ENCODE measurements at places on chromosomes 11 and 22. TPM values are rescaled to one million over a fixed set of nuclear protein-coding genes. Genes with fewer than 3 reads are reported as not detected.

DNA sequence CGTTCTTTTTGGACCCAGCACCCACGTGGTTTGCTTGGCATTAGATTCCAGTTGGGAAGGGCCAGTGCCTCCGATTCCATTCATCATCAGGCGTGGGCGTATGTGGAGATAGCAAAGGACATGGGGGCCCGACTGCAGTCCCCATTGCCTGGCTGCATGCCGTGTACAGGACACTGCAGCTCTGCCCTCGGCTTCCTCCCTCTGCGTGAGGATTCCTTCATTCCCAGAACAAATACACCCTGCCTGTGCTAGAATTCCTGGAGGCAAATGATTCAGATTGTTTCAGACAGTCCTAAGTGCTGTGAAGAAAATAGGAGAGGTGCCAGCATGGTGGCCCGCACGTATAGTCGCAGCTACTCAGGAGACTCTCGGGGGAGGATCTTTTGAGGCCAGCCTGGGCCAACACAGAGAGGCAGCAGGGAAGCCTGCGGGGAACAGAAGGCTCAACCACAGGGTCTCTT, 15.4 kb downstream of the DERL3 start:
- DNase-seq: peak; percentile 15

- DNase-seq: no peak
Observed at GRCh38 chr11:45650166-45651095, 15.0 kb downstream of the CHST1 start.

- DNase-seq: no peak
Observed at GRCh38 chr11:60945295-60945667, 6.7 kb downstream of the SLC15A3 start.

DNA sequence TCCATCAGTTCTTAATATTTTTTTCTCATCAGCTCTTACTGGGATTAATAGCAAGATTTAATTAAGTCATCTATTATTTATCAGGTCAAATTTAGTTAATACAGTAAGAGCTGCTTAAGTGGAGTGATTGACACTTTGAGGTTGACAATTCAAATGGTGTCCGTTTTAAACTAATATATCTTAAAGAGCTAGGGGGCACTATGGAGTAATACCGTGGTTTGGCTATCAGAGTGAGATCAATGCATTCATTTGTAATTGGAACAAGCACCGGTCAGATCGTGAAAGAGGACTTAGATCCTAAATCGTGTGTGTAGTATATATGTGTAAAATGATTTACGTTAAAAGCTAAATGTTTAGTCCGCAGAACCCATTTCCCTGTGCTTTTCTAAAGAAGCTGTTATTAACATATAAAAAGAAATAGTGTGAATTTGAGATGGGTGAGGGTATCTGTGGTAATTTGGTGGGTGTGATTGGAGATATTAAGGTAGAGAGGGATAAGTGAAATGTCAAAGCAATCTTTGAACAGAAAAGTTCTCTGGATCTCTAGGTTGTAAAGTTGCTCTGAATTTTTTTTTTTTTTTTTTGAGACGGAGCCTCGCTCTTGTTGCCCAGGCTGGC, 2.3 kb downstream of the SIK2 start:
- DNase-seq: no peak

GRCh38 chr22:49993649-49994360, 18.8 kb downstream of the IL17REL start:
- peak; percentile 33 for DNase-seq

- no peak for DNase-seq
Observed at GRCh38 chr11:132187386-132187785, 817.0 kb downstream of the NTM start.

DNA sequence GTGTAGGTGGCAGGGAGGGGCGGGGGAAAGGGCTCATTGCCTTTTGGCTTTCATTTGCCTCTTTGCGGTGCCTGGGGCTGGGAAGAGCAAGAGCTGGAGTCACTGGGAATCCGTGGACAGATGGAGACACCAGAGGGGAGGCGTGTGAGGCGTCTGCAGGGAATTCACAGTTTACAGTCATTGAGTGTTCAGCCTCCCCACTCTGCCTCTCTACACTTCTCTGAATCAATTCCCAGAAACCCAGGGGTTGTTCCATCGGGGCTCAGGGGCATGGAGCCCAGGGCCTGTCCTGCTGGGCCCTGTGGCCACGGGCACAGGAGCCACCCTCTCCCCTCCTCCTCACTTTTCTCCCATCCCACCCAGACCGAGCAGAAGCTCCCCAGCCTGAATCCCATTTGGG, 160.5 kb upstream of the NAV2 start:
- no peak for DNase-seq

GRCh38 chr22:40238425-40239344, 61.0 kb downstream of the TNRC6B start:
- no peak for DNase-seq

DNA sequence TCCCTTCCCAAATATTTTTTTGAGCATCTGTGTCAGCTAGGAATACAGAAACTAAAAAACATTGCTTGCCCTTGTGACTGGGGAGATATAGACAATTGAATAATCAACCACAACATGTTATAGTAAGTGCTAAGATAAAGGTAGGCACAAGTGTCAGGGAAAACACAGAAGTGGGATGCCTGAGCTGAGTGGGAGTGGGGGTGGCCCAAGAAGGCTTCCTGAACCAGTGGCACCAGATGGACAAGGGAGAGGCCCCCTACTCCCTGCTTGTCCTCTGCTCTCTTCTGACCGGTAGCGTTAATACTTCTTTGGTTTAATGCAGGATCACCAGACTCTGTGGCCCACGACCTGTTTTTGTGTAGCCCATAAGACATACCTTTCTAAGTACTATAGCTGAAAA, 48.8 kb downstream of the PACS1 start:
- DNase-seq: no peak

GRCh38 chr11:77106321-77106720, 3.7 kb downstream of the OMP start:
- no peak for DNase-seq

DNA sequence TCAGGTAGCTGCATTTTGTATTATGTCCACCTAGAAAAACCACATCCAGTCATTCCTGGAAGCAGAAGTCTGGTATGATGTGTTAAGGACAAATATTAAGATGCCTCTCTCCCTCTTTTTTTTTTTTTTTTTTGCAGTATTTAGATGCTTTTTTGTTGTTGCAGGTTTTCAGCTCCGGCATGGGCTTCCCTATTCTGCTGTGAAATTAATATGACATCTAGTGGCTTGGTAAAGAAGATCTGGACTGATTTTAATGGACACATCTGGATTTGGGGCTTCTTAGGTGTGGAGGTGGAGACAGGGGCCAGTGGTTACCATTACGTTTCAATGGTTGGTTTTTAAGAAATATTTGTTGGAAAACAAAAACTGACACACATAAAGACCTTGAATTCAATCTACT, 47.5 kb upstream of the RASSF10 start:
- no peak for DNase-seq

DNA sequence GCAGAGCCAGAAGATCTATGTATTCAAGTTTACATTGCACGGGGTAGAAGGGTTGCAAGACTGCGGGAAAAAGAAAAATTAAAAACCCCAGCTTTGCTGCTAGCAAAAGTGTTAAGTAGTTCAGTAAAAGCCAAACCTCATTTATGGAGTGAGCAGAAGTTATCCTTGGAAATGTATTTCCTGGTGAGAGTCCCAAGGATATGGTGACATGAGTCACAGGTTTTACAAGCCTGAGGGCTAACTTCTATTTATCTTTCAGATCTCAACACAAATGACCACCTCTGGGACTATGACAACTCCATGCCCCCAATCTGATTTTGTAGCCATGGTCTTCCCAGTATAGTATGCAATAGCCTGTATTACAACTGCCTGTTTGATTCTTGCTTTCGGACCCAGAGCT, 26.1 kb downstream of the ABTB2 start:
- DNase-seq: no peak

DNA sequence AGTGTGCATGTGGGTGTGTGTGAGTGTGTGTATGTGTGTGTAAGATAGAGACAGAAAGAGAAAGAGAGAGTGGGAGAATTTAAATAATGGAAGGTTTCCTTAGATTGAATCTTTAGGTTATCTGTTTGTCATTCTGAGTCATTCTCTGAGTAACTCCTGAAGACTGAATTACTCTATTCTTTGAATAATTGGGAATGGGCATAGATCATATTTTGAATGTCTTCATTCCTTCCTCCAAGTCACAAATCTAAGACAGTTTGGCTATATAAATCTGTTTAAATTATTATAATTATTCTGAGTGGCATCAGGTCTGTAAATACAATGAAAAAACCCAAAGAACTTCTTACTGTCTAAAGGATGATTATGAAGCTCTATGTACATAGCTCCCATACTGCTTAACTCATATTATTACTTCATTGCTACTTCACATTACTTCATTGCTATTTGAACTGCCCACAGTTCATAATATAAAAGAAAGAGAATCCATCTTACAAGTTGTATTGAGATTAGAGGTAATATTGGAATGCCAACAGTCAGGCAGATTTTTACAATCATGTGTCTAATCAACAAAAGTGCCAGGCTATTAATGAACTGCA, 346.6 kb upstream of the CCDC179 start:
- DNase-seq: no peak

Gene NAALAD2
- total RNA-seq: 1.6 TPM

Gene MRGPRX1
- total RNA-seq: not detected

Gene SYCE3
- not detected for total RNA-seq

Gene WT1
- 1.2 TPM for total RNA-seq
